ENCODE measurements at places on chromosomes 4 and X.

DNA sequence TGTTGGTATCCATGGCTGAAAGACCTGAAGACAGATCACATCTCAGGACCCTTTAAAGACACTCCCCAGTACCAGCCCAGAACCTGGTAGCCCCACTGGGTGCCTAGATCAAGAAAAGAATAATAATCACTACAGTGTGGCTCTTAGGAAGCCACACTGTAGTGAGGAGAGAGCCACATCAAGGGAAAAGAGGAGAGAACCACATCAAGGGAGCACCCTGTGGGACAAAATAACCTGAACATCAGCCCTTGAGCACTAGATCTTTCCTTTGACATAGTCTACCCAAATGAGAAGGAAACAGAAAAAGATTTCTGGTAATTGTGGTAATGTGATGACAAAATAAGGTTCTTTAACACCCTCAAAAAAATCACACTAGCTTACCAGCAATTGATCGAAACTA lies 15.3 kb downstream of the RTL3 start:
- no peak for DNase-seq
- H3K4me1 ChIP-seq, result peaks cover 10% of the 10 kb centered on the region
- peak overlapping the region; percentile 57 for H3K27ac ChIP-seq
- peaks cover 37% of the 10 kb centered on the region for H3K36me3 ChIP-seq
- no peaks in the 10 kb centered on the region for H3K27me3 ChIP-seq
- H3K4me3 ChIP-seq, result peak overlapping the region; percentile 56

- H3K4me1 ChIP-seq, result no peaks in the 10 kb centered on the region
- H3K36me3 ChIP-seq, result no peaks in the 10 kb centered on the region
- H3K27ac ChIP-seq, result no peak overlapping the region
- no peak overlapping the region for H3K4me3 ChIP-seq
- no peaks in the 10 kb centered on the region for H3K27me3 ChIP-seq
- no peak for DNase-seq
Observed at GRCh38 chr4:29565256-29565655, 1154.9 kb upstream of the PCDH7 start.

DNA sequence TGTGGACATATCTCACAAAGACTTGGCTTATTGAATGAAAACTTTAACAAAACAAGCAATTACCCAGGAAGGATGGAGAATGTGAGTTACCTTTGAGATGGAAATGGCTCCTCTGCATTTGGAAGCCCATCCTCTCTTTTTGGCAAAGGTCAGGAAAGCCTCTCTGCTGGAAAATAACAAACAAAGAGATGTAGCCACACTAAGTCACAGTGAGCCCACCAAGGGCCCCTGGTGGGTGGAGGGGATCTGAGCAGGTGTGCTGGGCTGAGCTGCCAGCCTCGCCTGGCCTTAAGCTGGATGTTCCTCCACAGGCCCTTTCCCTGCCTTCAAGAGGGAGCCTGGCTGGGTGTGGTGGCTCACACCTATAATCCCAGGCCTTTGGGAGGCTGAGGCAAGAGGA lies 269.2 kb downstream of the HNRNPD start:
- no peak for DNase-seq
- H3K27me3 ChIP-seq, result peaks cover 2% of the 10 kb centered on the region
- H3K4me1 ChIP-seq, result no peaks in the 10 kb centered on the region
- H3K4me3 ChIP-seq, result no peak overlapping the region
- no peak overlapping the region for H3K27ac ChIP-seq
- H3K36me3 ChIP-seq, result no peaks in the 10 kb centered on the region

GRCh38 chr4:156390599-156391324 lies 437.1 kb upstream of the CTSO start:
- H3K4me1 ChIP-seq, result no peaks in the 10 kb centered on the region
- no peaks in the 10 kb centered on the region for H3K27me3 ChIP-seq
- DNase-seq, result no peak
- H3K27ac ChIP-seq, result no peak overlapping the region
- H3K4me3 ChIP-seq, result no peak overlapping the region

GRCh38 chr4:109266891-109267290 lies 35.6 kb downstream of the COL25A1 start:
- no peak overlapping the region for H3K27ac ChIP-seq
- H3K36me3 ChIP-seq, result no peaks in the 10 kb centered on the region
- no peaks in the 10 kb centered on the region for H3K4me1 ChIP-seq

DNA sequence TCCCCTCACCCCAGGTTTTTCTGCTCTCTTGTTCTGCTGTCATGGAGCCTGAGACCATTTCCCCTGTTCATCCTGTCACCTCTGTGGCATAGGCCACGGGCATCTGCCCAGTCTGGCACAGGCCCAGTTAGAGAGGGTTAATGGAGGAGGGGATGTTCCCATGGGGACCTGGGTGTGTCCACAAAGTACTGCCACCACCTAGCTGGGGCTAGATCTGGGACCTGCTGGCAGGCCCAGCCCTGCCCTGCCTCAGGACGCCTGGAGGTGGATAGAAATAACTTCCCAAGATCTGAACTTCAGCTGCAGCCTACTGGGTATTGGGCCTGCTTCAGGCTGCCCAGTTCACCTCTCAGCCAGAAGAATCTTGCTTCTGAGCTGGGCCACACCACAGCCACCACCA lies 13.5 kb downstream of the EFNB1 start:
- no peak for DNase-seq
- no peaks in the 10 kb centered on the region for H3K36me3 ChIP-seq

DNA sequence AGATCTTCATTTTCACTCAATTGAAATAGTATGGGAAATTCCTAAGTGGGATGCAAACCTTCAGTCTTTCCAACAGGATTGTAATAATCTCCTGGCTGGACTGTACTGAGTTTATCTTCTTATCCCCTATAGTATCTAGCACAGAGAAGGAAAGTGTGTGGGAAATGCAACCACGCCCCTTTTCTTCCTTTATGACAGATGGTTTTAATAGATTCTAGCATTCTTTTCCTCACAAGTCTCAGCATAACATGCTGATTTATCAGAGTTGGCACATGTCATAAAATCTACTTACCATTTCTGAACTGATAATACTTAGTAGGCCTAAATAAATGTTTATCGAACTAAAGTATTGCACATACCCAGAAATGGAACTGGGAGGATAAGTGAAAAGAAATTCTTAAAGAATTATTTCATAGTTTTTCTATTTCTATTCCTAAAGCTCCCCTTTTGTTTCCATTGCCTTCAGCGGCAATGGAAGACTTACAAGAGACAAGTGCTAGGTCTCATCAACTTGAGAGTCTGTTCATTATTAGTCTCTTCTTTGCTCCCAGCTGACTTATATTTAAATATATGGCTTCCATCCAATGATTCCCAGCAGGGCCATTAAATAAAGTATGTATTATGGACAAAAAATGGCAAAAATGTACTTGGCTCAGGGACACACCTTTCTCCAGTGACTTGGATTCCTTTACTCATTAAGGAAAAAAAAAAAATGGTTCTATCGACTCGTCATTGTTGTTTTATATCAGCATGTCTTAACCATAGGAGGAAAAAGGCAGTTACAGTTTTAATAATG lies 484.5 kb downstream of the IL1RAPL1 start:
- no peaks in the 10 kb centered on the region for H3K36me3 ChIP-seq
- DNase-seq, result no peak
- no peak overlapping the region for H3K4me3 ChIP-seq
- H3K27ac ChIP-seq, result no peak overlapping the region
- no peaks in the 10 kb centered on the region for H3K27me3 ChIP-seq

DNA sequence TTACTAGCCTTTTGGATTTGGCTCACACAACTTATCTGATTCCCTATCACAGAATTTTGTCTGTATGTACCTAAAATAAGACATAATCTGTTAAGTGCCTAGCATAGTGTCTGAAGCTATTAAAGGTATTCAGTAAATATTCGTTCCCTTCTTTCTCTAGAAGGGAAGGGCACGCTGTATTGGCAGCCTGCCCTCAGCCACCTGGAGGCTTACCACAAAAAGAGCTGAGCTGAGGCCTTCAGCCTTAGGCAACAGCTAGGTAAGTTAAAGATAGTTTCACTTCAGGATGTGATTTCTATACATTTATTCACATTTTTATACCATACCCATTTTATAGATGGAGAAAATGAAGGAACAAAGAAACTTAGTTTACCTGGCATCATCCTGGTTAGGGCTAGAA lies 400.0 kb upstream of the LCORL start:
- H3K27me3 ChIP-seq, result peaks cover 2% of the 10 kb centered on the region
- no peak overlapping the region for H3K4me3 ChIP-seq
- no peaks in the 10 kb centered on the region for H3K4me1 ChIP-seq
- H3K36me3 ChIP-seq, result no peaks in the 10 kb centered on the region

DNA sequence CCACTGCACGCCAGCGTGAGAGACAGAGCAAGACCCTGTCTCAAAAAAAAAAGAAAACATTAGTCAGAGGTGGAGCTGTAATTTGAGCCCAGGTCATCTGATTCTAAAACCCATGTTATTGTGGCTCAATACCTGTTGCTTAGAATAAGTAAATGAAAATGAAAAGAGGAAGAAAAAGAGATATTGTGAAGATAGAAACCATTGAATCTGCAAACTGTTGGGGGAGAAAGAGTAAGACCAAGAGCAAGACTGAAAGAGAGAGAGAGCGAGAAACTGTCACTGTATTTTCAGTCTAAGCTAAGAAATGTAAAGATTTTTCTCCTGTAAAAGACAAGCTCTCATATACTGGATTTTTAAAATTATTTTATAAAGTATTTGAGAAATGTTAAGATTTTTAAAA lies 9.7 kb upstream of the IGSF1 start:
- no peak overlapping the region for H3K27ac ChIP-seq
- no peaks in the 10 kb centered on the region for H3K27me3 ChIP-seq
- no peak for DNase-seq

- no peak overlapping the region for H3K27ac ChIP-seq
- DNase-seq, result no peak
- H3K36me3 ChIP-seq, result peaks cover 6% of the 10 kb centered on the region
- H3K4me1 ChIP-seq, result no peaks in the 10 kb centered on the region
Observed at GRCh38 chr4:87359258-87359657, 31.7 kb downstream of the HSD17B11 start.

- no peak overlapping the region for H3K27ac ChIP-seq
- H3K27me3 ChIP-seq, result peaks cover 2% of the 10 kb centered on the region
- no peak overlapping the region for H3K4me3 ChIP-seq
- H3K4me1 ChIP-seq, result no peaks in the 10 kb centered on the region
- no peak for DNase-seq
Observed at GRCh38 chrX:9430346-9430921, 34.4 kb upstream of the TBL1X start.

GRCh38 chr4:183370786-183371185 lies 48.6 kb upstream of the CLDN24 start:
- H3K4me1 ChIP-seq, result no peaks in the 10 kb centered on the region
- no peak overlapping the region for H3K27ac ChIP-seq
- no peak for DNase-seq
- peaks cover 10% of the 10 kb centered on the region for H3K27me3 ChIP-seq
- no peak overlapping the region for H3K4me3 ChIP-seq

DNA sequence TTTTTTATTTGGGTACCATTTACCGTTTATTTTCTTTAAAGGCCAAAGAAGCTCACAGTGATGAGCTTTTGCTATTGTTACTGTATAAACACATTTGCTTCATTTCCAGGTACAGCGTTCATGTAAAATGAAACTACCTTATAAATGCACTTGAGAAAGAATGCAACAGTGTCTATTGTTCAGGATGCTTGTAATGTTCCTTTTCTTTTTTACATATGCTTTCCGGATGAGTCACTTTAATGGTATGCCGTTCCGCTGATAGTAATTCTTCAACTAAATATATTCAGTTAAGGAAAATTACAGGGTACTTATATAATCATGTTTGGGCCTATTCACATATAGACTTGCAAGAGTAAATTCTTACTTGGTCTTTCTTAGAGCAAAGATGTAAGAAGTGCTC lies 354.9 kb downstream of the RPA4 start:
- H3K36me3 ChIP-seq, result no peaks in the 10 kb centered on the region
- no peaks in the 10 kb centered on the region for H3K4me1 ChIP-seq
- H3K27me3 ChIP-seq, result no peaks in the 10 kb centered on the region
- no peak overlapping the region for H3K27ac ChIP-seq

DNA sequence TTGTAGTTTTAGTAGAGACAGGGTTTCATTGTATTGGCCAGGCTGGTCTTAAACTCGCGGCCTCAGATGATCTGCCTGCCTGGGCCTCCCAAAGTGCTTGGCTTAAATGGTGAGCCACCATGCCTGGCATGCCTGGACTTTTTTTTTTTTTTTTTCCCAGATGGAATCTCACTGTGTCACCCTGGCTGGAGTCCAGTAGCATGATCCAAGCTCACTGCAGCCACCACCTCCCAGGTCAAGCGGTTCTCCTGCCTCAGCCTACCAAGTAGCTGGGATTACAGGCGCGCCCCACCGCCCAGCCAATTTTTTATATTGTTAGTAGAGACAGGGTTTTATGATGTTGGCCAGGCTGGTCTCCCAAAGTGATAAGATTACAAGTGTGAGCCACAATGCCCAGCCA lies 8.4 kb downstream of the UBE2K start:
- no peak overlapping the region for H3K27ac ChIP-seq
- no peak overlapping the region for H3K4me3 ChIP-seq
- DNase-seq, result no peak
- peaks cover 11% of the 10 kb centered on the region for H3K36me3 ChIP-seq
- H3K27me3 ChIP-seq, result no peaks in the 10 kb centered on the region

DNA sequence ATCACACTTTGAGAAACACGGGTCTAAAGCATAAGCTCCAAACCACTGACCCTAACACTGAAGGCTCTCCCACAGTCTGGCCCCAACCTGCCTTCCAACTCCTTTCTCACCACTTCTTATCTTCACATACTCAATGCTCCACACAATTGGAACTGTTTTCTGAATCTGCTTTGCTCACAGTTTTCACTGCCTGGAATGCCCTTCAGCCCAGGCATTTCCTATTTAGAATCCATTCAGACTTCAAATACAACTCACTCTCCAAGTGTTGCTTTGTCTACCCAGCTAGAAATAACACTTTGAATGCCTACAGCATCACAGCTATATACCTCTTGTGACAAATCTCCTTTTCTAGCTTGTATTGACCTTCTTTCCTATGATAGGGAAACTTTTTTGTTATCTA lies 10.2 kb downstream of the OTUD4 start:
- H3K27ac ChIP-seq, result no peak overlapping the region
- H3K27me3 ChIP-seq, result no peaks in the 10 kb centered on the region
- no peak for DNase-seq
- H3K36me3 ChIP-seq, result peaks cover 41% of the 10 kb centered on the region
- peaks cover 18% of the 10 kb centered on the region for H3K4me1 ChIP-seq
- no peak overlapping the region for H3K4me3 ChIP-seq

DNA sequence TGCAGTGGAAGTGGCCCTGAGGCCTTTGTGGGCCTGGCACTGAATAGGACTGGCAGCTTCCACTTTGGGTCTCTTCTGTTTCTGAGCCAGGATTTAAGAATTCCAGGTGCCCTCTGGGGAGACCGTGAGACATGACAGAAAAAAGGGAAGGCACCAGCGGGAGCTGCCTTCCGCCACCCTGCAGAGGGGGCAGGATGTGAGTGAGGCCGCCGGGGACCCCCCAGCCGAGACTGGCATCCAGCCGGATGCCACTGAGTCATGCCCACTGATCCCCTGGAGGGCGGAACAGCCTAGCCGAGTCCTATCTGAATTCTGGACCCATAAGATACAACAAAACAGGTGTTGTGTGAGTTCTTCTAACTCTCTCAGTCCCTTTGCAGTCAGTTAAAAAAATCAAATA lies 41.3 kb downstream of the C4orf50 start:
- H3K27ac ChIP-seq, result no peak overlapping the region
- H3K4me3 ChIP-seq, result no peak overlapping the region
- H3K27me3 ChIP-seq, result peaks cover 19% of the 10 kb centered on the region
- H3K4me1 ChIP-seq, result no peaks in the 10 kb centered on the region
- DNase-seq, result no peak
